Naive thymus-derived CD8-positive, alpha-beta T cell (primary cell): ENCODE measurements at places on chromosomes 1 and 21.

DNA sequence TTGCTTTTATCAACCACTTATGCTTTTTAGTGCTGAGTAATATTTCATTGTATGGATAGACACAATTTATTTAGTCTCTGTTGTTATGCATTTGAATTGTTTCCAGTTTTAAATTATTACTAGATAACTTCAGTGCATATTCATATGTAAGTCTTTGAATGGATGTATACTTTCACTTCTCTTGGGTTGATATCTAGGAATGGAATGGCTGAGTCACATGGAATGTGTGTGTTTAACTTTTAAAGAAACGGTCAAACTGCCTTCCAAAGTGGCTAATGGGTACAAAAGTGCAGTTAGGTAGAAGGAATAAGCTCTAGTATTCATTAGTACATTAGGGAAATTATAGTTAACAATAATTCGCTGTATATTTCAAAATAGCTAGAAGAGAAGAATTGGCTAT is 82.4 kb downstream of the NPHS2 start:
- DNase-seq, result no peak

- DNase-seq, result no peak
Observed at GRCh38 chr21:45289655-45290515, 2.2 kb upstream of the POFUT2 start.

DNA sequence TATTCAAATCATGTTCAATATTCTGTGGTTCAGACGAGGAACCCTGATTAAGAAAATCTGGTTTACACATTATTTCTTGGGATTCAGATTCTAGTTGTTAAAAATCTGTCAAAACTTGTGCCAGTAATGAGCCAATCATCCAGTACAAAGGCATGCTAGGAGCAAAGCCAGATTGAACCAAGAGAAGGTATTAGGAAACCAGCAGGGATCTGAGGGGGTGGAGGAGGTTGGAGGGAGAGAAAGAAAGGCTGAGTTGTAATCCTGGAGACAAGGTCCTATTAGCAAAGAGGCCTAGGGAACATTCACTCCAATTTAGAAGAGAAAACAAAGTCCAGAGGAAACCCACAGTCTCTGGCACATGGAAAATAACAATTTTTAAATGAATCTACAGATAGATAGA is 352.9 kb downstream of the LTN1 start:
- no peak for DNase-seq

DNA sequence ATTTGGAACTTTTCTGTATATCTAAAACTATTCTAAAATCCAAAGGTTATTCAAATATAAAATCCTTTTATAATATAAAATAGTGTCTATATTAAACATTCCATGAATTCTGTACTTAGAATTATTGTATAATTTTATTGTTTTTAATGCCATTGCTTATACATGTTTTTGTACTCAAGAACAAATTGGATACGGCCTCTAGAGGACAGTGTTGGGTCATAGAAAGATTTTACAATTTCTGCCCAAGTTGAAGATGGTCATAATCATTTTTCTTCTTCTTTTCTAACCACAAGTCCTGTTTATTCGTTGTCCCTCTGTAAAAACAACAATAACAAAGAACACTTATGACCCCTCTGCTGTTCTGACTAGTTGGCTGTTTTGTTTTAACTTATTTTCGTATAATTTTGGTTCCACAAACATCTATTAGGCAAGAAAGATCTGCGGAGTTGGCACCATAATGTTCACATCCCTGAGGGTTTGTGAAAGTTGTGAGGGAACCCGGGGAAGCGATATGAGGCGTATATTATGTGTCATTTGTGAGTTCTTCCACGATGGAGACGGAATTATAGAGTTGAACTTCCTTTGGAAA is 75.7 kb upstream of the KIF26B start:
- DNase-seq, result no peak

DNA sequence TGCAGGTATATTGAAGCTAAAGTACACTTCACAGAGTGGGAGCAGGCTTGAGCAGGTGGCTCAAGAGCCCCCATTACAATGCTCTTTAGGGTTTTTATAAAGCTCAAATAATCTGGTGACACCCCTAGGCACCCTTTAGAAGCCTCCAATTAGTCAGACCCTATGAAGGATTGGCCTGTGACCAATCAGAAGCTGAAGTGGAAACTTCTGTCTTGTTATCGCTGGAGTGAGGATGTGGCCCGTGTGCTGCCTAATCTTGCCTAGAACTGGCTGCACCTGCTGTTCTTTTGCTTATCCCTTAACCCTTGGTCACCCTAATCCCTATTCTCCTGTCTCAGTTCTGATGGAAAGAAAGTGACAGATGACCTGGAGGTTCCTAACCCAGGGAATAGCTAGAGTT is 70.8 kb upstream of the ABCG1 start:
- no peak for DNase-seq

- DNase-seq, result no peak
Observed at GRCh38 chr1:228862542-228863505, 127.5 kb downstream of the RHOU start.

DNA sequence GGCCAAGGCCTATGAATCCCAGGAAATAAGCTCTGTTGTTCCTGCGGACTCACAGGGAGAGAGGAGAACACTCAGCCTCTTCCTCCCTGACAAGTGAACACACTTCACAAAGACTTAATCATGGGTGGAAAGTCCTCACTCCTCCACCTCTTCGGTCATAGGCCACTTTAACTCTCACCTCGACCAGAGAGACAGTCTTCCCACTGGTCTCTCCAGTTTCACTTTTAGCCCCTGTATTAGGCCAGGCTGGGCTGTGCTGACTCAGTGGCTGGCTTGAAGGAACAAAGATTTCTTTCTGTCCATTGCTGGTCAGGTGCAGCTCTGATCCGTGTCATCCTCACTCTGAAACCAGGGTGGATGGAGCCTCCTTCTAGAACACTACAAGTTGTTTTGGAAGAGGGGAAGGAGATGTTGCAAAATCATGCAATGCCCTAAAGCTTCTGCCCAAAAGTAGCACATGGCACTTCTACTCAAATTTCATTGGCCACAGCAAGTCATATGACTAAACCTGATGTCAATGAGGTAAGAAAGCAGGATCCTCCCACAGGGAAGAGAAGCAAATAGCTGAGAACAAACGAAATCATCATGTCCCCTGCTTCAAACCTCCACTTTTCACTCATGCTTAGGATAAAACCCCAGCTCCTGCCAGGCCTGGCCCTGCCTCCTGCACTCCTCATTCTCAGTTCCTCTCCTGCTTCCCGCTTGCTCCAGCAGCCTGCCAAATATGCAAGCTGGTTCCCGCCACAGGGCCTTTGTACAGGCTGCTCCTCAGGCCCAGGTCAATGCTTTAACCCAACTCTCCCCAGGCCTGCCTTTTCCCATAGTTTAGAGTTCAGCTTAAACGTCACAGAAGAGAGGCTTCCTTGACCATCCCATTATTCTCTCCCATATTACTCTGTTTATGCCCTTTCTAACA is 150.5 kb upstream of the RUNX3 start:
- DNase-seq, result no peak

- DNase-seq, result no peak
Observed at GRCh38 chr1:62685431-62685859, 2.7 kb downstream of the DOCK7 start.
